ENCODE measurements at places on chromosomes 7 and 10. TPM values are rescaled to one million over a fixed set of nuclear protein-coding genes. Genes with fewer than 3 reads are reported as not detected.

DNA sequence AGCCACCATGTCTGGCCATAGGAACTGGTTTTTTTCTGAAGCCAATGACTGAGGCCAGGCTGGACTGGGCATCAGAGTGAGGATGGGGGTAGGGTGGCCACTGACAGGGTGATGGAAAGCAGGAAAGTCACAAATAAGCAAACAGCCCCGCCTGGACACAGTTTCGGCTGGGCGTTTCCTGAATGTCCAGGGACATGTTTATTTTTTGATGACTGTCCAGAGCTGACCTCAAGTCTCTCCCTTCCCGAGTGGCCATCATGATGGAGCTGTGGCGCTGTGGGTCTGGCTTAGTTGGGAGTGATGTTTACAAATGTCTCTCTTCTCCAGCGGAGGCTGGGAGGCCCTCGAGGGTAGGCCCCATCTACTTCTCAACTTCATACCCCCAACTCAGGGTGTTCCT, 37.1 kb upstream of the COMTD1 start:
- H3K4me1 ChIP-seq = no peaks in the 10 kb centered on the region
- no peaks in the 10 kb centered on the region for H3K36me3 ChIP-seq
- no peak overlapping the region for H3K4me3 ChIP-seq

DNA sequence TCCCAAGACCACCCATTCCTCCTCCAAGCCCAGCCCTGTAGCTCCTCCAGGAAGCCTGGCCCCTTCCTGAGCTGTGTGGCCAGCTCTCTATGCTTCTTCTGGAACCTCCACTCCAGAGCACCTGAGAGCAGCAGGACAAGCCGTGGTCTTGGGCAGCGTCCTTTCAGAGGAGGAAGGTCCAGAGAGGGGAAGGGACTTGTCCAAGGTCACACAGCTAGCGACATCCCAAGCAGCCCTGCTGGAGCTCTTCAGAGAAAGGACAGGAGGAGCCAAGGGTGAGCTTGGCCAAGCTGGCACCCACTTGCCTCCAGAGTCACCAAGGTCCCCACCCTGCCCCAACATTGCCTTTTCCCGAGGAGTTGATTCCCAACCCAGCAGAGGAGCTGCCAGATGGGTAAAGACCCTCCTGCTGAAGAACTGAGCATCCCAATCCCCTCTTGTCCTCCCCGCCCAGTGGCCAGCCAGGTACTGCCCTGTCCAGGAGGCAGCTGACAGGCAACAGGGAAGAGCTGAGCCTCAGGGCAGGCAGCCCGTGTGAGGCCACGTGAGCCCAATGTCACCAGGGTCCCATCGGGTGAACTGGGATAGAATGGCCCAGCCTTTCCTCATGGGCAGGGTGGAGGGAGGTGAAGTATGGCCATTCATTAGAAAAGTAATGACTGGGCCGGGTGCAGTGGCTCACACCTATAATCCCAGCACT, 46.2 kb downstream of the UNC5B start:
- DNase-seq = no peak
- no peak overlapping the region for H3K27ac ChIP-seq
- H3K27me3 ChIP-seq = no peaks in the 10 kb centered on the region
- no peak overlapping the region for H3K4me3 ChIP-seq

DNA sequence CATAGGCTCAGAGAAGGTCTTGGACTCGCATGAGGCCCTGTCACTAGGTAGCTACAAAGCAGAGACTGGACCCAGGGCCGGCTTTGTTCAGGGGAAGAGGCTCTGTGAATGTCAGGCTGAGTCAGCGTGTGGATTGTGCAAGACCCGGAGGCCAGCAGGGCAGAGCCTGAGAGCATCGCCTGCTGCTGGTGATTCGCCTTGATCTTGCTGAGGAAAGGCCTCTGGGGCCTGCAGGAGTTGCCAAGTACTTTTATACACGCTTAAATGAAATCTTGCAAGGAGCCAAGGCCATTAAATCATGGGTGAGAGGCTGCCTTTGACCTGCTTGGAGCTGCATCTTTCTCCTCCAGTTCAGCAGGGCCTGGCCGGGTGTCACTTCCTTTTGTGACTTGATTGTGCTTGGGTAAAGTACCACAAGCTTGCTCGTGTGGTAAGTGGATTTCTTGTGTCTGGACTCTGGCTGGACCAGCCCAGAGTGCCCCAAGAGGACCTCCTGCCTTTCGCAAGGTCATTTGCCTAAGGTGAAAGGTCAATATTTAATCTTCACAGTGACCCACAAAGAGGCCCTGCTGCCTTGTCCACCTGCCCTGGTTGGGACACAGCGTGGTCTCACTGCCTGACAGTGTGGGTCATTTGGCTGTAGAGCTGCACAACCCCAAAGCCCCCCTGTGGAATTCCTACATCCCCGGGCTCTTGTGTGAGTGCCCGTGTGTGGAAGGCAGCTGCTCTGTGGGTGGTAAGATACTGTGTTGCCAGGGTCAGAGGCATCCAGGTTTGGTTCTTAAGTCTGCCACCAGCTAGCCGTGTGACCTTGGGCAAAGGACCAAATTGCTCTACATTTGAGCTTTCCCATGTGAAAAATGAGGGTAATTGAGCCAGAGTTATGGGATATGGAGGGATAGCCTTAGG, 38.6 kb upstream of the SH2D4B start:
- no peak overlapping the region for H3K4me3 ChIP-seq
- H3K27me3 ChIP-seq = no peaks in the 10 kb centered on the region
- H3K4me1 ChIP-seq = peaks cover 21% of the 10 kb centered on the region

The GIMAP2 gene
- total RNA-seq = 4.3 TPM

DNA sequence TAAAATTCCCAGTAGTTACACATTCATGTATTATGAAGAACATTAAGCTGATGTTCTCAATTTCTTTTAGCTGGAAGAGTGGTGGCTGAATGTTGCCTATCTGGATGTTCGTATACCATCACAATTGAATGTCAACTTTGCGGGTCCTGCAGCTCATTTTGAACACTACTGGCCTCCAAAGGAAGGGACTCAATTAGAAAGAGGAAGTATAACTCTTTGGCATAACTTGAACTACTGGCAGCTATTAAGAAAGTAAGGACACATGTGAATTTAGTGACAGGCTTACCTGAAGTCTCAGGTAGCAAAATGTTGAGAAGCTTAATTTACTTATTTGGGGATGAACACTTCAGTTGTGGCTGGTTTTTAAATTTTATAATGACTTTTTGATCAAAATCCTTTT, 15.9 kb downstream of the CROT start:
- H3K27ac ChIP-seq = no peak overlapping the region
- no peaks in the 10 kb centered on the region for H3K27me3 ChIP-seq
- no peak overlapping the region for H3K4me3 ChIP-seq

DNA sequence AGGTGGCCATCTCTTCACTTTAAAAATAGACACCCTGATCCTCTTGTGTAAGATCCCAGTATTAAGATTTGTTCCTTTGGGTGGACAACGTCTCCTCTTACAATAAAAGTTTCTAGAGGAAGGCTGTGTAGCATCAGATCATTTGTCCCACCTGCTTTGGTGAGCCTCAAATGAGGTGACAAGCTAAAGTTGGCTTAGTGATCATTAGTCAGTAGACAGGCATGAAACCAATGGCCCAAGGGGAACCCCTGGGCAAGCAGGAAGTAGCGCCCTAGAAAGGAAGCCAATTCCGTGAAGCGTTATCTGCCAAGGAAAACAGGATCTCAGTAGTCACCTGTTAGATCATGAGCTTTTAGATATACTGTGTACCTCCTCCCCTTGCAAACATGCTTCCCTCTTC, 66.8 kb downstream of the PCGF5 start:
- H3K4me3 ChIP-seq = no peak overlapping the region
- H3K27me3 ChIP-seq = no peaks in the 10 kb centered on the region
- H3K4me1 ChIP-seq = no peaks in the 10 kb centered on the region

The FGL2 gene
- total RNA-seq = not detected

The COL26A1 gene
- total RNA-seq = 0.35 TPM

GRCh38 chr7:80499350-80499953, 12.4 kb downstream of the GNAT3 start:
- H3K4me1 ChIP-seq = no peaks in the 10 kb centered on the region
- DNase-seq = no peak
- no peak overlapping the region for H3K4me3 ChIP-seq

DNA sequence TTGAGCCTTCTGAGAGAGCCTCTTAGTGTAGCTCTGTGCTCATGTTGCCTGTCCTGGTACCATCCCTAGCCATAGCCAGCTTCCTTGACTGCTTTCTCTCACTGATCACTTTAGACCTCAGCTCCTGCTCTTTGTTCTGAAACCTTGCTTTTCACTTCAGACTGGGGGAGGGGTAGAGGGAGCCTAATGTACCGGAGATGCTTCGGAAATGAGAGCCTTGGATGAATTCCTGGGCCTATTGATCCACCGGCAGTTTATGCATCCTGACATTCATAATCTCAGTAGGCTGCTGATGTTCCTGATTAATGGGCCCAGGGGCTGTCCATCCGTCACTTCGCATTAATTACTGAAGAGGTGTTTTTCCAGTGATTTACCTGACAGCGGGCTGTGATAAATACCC, 38.8 kb downstream of the R3HCC1L start:
- H3K36me3 ChIP-seq = no peaks in the 10 kb centered on the region
- no peaks in the 10 kb centered on the region for H3K27me3 ChIP-seq
- H3K4me1 ChIP-seq = peaks cover 5% of the 10 kb centered on the region
- H3K27ac ChIP-seq = no peak overlapping the region

DNA sequence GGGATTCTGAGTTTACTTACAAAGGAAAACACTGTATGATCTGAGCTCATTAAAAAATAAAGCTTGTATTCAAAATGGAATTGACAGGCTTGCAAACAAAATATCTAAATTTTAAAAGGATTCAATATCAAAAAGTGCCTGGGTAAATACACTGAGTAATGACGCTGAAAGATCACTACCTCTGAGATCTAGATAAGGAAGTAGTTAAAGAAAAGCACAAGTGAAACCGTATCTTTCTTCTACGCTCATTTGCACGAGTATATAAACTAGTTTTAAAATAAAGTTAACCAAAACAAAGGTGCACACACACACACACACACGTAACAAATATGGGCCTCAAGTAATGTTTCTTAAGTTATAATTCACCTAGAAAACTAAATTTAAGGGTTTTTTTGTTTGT, 93.4 kb downstream of the SNX13 start:
- no peaks in the 10 kb centered on the region for H3K36me3 ChIP-seq
- no peaks in the 10 kb centered on the region for H3K27me3 ChIP-seq
- no peak overlapping the region for H3K4me3 ChIP-seq
- H3K4me1 ChIP-seq = peaks cover 4% of the 10 kb centered on the region
- H3K27ac ChIP-seq = no peak overlapping the region
- DNase-seq = no peak

The VIPR2 gene
- total RNA-seq = not detected

DNA sequence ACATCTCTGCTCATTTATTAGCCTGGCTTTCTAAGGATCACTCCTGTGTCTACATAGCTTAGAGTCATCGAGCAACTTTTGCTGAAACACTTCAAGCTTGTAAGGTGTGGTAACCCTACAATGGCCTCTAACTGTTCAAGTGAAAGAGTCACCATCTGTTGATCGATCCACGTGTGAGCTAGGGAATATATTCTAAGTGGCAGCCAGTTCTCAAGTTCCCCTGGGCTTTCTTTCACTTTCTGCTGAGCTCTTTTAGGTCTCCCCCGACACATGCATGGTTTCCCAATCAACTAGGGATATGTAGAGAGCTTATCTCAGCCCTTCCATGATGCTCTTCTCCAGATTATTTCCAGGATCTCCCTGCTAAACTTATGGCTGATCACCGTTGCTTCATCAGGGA, 15.5 kb downstream of the AOAH start:
- H3K4me3 ChIP-seq = no peak overlapping the region
- H3K4me1 ChIP-seq = no peaks in the 10 kb centered on the region
- H3K36me3 ChIP-seq = no peaks in the 10 kb centered on the region
- no peak overlapping the region for H3K27ac ChIP-seq
- DNase-seq = no peak
- H3K27me3 ChIP-seq = peaks cover 14% of the 10 kb centered on the region

- no peaks in the 10 kb centered on the region for H3K4me1 ChIP-seq
- no peak overlapping the region for H3K4me3 ChIP-seq
- H3K27ac ChIP-seq = no peak overlapping the region
- no peaks in the 10 kb centered on the region for H3K36me3 ChIP-seq
- no peaks in the 10 kb centered on the region for H3K27me3 ChIP-seq
Measured at GRCh38 chr10:32190890-32191491, 134.8 kb upstream of the KIF5B start.

- no peak for DNase-seq
- H3K27ac ChIP-seq = no peak overlapping the region
- H3K27me3 ChIP-seq = no peaks in the 10 kb centered on the region
- no peak overlapping the region for H3K4me3 ChIP-seq
- no peaks in the 10 kb centered on the region for H3K4me1 ChIP-seq
- H3K36me3 ChIP-seq = no peaks in the 10 kb centered on the region
Measured at GRCh38 chr7:8938044-8938805, 504.8 kb downstream of the NXPH1 start.

The OR2A14 gene
- not detected for total RNA-seq

The RHOBTB1 gene
- total RNA-seq = 7.5 TPM

The ENTPD1 gene
- total RNA-seq = 0.37 TPM

- no peak overlapping the region for H3K27ac ChIP-seq
- DNase-seq = peak; percentile 4
- peaks cover 31% of the 10 kb centered on the region for H3K4me1 ChIP-seq
Measured at GRCh38 chr10:33487014-33487776, 152.7 kb upstream of the NRP1 start.

DNA sequence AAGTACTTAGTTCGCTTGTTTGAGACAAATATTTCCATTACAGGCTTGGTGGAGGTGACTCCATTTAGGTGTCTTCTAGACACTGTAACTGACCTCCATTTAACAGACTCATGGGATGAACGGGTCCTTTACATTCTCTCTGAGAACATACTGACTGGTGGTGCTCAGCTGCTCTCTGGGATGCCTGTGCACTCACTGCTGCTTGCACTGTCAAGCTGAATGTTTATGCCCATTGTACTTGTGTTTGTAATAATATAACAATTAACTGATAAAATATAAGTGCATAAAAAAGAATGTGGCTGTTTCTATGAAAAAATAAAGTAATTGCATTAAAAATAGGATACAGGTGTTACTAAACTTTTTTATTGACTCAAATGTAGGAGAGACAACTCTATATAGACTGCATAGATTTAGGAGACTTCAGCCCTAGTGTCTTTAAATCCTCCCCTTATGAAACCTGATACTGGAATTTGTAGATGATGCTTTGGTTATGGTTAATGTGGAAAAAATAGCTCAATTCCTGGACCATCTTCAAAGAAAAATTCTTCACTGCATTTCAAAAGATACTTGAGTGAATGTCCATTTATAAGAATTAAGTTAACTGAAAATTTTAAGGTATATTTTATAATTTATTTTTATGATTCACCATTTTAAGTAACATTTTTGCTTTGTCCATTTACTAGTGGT, 85.4 kb downstream of the CDK14 start:
- DNase-seq = peak; percentile 37
- peaks cover 81% of the 10 kb centered on the region for H3K4me1 ChIP-seq
- no peaks in the 10 kb centered on the region for H3K27me3 ChIP-seq
- H3K4me3 ChIP-seq = no peak overlapping the region

The MYL10 gene
- total RNA-seq = 0.30 TPM

GRCh38 chr10:16765509-16766375, 51.5 kb downstream of the RSU1 start:
- no peak for DNase-seq
- no peaks in the 10 kb centered on the region for H3K4me1 ChIP-seq
- H3K27me3 ChIP-seq = no peaks in the 10 kb centered on the region
- H3K4me3 ChIP-seq = no peak overlapping the region
- no peaks in the 10 kb centered on the region for H3K36me3 ChIP-seq

Measured in A673 (cell line).